ENCODE measurements at places on chromosomes 12 and 14.

- DNase-seq = no peak
Observed at GRCh38 chr12:101954676-101955075, 77.3 kb downstream of the DRAM1 start.

DNA sequence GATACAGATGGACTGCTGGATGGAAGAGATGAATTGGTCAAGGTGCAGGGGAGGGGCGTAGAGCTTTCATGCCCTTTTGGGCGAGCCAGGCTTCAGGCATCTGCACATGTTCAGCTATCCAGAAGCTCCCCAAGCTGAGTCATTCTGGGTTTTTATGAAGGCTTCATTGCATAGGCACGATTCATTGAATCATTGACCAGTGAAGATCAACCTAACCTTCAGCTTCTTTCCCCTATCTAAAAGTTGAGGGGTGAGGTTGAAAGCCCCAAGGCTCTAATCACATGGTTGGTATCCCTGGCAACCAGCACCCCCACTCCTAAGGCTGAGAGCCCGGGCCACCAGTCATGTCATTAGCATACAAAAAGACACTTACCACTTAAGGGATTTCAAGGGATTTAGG lies 36.3 kb downstream of the RPS29 start:
- DNase-seq = no peak

GRCh38 chr12:1373901-1374735 lies 220.3 kb downstream of the FBXL14 start:
- no peak for DNase-seq

DNA sequence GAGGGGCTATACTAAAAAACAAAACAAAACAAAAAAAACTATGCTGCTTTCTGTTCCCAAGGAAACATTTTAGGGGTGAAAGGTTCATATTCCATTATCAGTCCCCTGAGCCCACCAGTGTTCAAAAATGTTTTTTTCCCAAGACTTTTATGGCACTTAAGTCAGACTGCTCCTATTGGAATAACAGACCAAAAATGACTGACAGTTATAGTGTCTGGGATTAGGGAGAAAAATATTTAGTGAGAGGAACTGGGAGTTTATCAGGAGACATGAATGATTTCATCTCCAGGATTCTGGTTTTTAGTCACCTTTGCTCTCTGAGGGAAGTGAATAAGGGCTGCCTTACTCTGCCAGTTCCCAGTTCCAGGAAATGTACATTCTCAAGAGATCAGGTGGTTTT lies 68.0 kb downstream of the PDE3A start:
- DNase-seq = no peak

DNA sequence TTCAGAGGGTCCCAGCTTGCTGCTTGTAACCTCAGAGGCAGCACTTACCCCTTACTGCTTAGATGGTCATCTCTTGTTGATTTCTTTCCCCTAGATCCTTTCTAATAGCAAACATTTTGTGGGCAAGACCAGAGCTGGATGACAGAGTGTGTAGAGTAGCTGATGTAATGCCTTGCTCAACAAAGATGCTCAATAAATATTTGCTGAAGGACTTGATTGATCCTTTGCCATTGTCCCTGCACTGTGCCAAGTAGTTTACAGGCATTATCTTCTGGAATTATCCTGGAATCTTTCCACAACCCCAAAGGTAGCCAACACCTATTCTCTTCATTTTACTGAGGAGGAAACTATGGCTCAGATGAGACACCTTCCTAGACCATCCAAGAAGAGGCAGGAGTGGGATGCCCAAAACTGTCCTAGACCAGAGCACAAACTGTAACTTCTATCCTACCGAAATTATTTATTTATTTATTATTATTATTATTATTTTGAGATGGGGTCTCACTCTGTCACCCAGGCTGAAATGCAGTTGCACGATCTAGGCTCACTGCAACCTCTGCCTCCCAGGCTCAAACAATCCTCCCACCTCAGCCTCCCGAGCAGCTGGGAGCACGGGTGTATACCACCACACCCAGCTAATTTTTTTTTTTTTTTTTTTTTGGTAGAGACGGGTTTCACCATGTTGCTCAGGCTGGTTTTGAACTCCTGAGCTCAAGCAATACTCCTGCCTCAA lies 1.4 kb downstream of the MMAB start:
- no peak for DNase-seq

GRCh38 chr12:42887657-42888056 lies 298.1 kb upstream of the PRICKLE1 start:
- no peak for DNase-seq

DNA sequence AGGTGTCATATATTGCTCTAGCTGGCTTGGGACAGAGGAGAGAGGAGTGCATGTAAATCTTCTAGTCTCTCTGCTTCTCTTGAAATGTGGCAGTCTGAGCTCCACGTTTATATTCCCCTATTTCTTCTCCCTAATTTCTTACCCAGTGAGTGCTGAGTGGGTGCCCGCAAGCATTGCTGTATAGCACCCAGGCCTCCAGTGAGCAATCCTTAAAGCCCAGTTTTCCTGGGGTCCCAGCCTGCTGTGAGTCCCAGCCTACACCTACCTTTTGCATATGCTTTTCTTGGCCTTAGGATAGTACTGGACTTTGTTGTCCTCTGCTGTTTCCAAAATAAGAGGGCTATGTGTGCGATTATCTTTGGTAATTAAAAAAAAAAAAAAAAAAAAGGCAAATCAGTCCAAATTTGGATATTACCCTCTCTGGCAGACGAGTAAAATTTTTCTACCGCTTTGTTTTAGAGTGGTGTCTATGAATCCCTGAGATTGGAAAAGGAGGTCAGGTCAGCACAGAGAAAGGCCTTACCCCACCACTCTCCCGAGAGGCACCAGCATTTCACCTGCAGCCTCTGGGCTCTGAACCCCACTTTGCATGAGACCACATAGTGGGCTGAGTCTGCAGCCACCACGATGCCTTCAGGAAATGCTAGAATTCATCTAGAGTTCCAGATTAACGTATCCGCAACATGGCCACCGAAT lies 1.1 kb downstream of the MGST1 start:
- DNase-seq = no peak

GRCh38 chr14:22598099-22598895 lies at the start of gene ABHD4:
TSS of gene ABHD4 (plus strand) at chr14:22598300. CDS start at chr14:22598307, 7 bp downstream.
- peak; percentile 27 for DNase-seq

DNA sequence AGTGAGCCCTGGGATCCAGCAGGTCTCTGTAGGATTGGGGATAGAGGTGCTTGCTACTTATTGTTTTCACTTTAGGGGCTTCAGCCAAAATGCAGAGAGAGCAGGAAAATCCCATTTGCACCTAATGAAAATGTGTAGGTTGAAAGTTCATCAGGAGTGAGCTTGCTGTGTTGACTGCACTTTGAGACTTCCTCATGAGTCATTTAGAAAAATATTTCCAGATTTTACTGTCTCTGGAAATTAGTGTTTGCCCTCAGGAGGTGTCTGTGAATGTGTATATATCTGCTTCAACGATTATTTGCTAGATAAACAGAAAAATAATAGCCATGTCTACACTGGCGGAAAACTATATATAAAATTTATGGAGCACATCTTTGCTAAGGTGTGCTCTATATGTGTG lies 159.3 kb downstream of the CAND1 start:
- no peak for DNase-seq

GRCh38 chr12:66976526-66976925 lies 292.6 kb upstream of the CAND1 start:
- DNase-seq = no peak

GRCh38 chr14:105495101-105495989 lies 4.3 kb downstream of the TEDC1 start:
- no peak for DNase-seq

- no peak for DNase-seq
Observed at GRCh38 chr14:68942296-68943035, 36.6 kb downstream of the ACTN1 start.

GRCh38 chr14:33525626-33526025 lies 425.2 kb downstream of the EGLN3 start:
- no peak for DNase-seq

DNA sequence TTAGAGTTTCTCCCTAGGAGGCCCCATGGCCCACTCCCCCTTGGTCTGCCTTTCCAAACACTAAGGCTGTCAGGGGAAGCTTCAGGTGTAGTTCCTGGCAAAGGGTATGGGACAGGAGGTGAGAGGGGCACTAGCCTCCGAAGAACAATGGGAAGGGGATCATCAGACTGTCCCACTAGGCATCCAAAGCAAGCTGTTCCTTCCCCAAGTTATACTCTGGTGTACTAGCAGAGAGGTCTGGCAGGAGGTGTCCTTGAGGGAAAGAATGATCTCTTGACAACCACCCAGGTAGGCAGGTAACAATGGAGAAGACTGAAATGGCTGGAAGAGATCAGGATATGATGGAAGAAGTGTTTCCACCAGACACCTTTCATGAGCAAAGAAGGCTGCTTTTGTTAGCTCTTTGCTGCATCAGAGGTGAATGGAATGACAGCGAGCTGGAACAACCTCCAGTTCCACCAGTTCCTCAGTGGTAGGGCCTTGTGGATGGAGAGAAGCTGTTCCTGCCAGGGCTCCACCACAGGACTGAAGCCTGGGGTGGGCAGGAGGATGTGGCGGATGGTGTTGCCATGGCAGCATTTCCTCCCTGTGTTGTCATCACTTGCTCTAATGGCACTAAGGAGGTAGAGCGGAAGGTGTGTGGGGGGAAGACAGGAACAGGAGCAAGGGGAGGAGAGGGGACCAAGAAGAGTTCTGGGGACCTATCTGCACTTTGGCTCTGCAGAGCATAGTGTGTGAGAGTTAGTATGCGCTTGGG lies 2.3 kb upstream of the AGAP2 start:
- DNase-seq = no peak

- no peak for DNase-seq
Observed at GRCh38 chr12:67748743-67749040, 100.1 kb downstream of the DYRK2 start.

DNA sequence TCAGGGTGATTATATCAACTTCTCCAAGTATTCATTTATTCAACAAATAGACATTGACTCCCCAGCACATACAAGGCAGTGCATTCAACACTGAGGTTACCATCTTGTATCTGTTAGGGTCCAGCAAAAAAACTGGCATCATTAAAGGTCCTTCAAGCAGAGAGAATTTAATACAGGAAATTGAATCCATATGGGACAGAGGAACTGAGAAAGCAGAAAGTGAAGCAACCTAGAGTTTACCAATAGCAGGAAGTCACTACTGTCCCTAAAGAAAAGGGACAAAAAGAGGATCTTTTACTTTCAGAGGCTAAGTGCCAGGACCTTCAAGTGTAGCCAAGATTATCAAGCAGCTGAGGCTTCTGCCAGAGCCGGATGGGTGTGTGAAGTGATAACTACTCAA lies 237.8 kb upstream of the TBX3 start:
- DNase-seq = no peak

DNA sequence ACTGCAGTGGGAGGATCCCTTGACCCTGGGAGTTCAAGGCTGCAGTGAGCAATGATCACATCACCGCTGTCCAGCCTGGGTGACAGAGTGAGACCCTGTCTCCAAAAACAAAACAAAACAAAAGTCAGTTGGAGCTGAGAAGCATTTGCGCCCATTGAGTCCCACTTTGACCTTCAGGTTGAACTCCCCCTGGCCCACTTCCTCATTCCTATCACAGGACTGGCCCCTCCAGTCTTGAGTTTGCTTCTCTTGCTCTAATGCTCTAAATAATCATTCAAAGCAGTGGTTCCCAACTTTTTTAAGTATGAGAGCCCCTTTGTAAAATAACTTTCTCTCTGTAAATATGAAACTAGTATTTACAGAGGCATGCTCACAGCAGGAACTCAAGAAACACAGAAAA lies 28.0 kb upstream of the GSC start:
- no peak for DNase-seq

DNA sequence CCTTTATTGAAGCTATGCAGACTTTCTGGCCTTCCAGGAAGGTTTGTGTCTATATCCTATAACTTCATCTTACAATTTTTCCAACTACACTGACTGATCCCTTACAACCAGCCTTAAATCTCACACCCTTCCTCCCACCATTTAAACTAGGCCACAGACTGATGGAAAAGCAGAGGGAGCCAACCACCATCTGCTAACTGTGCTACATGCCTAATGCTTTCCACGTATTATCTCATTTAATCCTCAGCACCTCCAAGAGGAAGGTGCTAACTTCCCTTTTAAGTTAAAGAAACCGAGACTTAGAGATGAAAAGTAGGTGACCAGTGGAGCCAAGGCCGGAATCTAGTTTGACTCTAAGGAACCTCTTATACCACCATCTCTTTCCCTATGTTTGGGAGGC lies 22.7 kb upstream of the BLTP3B start:
- no peak for DNase-seq

DNA sequence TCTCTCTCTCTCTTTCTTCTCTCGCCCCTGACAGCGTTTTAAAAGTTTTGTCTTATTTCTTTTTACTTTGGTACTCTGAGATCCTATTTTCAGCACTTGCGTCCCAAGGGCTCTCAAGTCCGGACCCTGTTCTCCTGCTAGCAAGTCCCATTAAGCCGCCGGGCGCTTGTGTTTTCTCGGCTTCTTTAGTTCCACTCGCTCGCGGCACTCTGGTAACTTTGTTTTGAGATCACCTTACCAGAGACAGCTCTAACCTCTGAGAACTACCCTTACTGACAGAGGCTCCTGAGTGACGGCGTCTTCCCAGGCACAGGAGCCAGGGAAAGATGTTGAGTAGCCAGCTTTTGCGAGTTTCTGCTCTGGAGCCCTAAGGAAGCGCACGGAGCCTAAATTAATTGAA lies 2.7 kb upstream of the MYF5 start:
- DNase-seq = no peak

GRCh38 chr14:55084401-55085059 lies 33.1 kb downstream of the MAPK1IP1L start:
- no peak for DNase-seq

DNA sequence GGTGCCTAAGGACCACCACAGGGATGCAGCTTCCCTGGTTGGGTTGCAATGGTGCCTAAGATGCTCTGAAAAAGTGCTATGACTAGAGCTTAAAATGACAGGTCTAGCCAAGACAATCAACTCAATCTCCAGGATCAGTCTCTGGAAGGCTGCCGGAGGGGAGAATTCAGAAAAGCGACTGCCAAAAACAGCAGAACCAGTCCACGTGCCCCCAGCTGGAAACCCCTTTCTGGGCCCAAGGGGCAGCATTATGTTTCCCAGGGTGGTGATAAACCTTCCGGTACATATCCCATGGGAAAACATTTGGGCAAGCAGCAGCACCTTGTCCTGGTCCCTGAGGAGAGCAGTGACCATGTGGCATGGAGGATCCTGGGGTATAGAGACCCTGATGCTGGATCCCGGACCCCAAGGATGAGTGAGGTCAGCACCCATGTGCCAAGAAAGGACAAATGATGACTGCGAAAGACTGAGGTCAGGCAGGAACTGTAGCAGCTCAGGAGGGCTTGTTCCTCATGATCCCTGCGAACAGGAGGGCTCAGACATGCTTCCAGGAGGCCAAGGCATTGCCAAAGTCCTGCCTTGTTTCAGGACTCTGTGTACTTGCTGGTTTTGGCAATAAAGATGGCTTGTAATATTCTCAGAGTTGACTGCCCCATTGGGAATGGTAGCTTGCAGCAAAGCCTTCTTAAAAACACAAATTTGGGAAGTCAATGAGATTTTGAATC lies 49.9 kb upstream of the LTBP2 start:
- DNase-seq = no peak

Measured in NCI-H526 treated with DMSO at 0.1 percent for 48 hours (cell line).